Psoas muscle (tissue), 8 donors: ENCODE measurements at places on chromosomes 2 and 18.

DNA sequence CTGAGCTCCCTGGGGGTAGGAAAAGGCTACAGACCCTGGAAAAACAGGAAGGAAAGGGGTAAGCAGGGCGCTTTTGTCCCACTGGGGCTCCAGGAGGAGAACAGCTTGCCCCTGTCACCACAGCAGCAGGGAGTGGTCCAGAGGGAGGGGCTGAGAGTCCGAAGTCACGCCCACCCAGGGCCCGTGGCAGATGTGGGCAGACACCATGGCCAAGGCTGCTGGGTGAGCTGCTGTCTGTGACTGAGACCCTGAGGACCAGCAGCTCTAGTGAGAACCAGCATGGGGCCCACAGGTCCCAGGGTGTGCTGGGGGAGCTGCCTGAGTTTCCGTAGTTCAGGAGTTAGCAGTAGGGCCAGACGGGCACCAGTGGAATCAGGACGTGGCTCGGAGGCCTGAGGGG is 162.0 kb downstream of the SPP2 start:
- DNase-seq: no peak

DNA sequence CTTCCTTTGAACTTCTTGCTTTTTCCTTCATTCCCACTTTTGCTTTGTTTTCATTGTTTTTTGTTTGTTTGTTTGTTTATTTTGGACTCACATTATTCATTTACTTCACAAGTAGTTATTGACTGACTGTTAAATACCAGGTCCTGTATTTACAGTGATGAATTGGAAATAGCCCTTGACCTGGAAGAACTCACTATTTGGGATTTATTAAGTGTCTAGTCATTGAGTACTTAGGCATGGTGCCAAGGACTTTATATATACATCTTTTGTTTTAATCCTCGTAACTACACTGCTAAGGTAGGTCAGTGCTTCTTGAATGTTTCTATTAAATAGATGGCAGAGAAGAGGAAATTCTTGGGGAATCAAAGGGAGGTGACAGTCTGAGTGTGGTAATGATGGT is 11.1 kb downstream of the SPOPL start:
- DNase-seq: no peak

- no peak for DNase-seq
Measured at GRCh38 chr2:221342388-221342787, 229.7 kb downstream of the EPHA4 start.

DNA sequence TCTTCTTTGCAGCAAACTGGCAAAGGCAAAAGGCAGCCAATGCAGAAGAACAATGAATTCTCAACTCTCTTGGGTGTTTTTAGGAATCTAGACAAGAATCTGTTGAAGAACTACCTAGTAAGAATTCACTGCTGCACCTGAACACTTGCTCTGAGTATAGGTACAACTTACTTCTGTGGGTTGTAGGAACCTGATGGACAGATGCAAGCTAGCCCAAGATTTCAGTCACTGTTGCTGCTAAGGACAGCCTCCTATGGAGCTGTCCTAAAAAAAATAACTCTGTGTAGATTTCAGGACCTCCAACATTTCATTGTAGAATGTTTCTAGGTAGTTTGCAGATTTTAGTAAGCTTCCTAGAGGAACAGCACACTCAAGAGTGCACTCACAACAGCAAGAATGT is 363.5 kb downstream of the CBLN2 start:
- no peak for DNase-seq

- no peak for DNase-seq
Measured at GRCh38 chr2:226114436-226114835, 685.2 kb downstream of the IRS1 start.

GRCh38 chr2:1692342-1692741 is 52.0 kb downstream of the PXDN start:
- no peak for DNase-seq

GRCh38 chr2:63122921-63123320 is 72.3 kb downstream of the OTX1 start:
- DNase-seq: no peak

GRCh38 chr2:86672027-86672545 is 48.0 kb upstream of the RMND5A start:
- DNase-seq: no peak

DNA sequence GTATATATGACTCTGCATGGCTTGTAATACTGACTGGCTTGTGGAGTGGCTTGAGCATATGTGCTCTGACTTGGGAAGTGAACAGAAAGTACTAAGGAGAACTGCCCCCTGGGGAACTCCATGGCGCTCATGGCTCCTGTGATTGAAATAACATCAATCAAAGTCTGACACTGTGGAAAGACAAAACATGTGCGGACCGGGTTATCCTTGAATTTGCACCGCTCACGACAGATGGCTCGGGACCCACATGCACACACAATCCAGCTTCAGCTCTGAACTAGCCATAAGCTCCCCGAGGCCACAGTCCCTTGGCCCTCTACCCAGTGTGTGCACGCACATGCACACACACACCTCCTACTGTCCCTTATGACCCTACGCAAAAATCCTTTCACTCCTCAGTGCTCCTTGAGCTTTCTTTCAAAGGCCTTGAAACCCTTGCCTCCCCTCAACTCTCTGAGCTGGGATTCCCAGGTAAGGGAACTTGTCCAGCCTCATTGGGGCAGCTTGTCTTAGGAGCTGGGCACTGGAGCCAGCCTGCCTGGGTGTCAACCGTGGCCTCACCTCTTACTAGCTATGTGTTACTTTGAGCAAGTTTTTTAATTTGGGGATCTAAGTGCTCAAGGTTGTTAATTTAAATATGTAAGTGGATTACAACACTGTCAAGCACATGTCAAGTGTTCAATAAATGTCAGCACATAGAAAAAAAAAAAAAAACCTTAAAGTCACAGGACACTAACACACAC is 43.6 kb downstream of the MRPS5 start:
- DNase-seq: no peak

GRCh38 chr2:70012887-70013286 is 51.5 kb upstream of the ASPRV1 start:
- DNase-seq: no peak

DNA sequence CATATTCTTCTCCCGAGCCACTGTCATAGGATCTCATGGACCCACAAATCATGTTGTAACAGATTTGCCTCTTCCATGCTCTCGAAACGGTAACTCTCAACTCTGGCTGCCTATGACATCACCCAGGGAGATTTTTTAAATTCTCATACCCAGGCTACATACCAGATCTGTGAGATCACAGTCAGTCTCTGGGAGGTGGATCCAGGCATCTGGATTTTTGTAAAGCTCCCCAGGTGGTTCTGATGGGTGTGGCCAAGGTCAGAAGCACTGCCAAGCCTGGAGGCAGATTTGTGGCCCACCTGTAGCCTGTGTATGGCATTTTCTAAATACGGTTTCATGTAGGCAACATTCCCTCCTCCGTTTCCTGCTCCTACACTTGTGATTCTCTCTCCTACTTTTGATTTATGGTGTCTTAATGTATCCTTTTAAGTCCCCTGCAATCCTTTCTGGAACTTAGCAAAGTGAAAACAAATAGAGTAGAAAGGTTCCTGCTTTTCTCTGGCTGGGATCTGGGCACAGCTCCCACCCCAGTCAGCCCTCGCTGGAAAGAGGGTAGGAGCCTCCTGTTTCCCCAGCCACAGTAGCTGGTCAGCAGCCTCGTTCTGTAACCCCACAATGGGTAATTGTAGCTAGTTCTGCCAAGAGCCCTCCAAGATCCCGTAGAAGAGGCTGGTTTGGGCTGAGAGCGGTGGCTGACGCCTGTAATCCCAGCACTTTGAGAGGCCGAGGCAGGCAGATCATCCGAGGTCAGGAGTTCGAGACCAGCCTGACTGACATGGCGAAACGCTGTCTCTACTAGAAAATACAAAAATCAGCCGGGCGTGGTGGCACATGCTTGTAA is 96.2 kb downstream of the KLHL29 start:
- no peak for DNase-seq

- DNase-seq: no peak
Measured at GRCh38 chr2:160389875-160390274, 103.7 kb downstream of the RBMS1 start.

GRCh38 chr2:33518200-33518599 is 41.8 kb downstream of the RASGRP3 start:
- DNase-seq: no peak

DNA sequence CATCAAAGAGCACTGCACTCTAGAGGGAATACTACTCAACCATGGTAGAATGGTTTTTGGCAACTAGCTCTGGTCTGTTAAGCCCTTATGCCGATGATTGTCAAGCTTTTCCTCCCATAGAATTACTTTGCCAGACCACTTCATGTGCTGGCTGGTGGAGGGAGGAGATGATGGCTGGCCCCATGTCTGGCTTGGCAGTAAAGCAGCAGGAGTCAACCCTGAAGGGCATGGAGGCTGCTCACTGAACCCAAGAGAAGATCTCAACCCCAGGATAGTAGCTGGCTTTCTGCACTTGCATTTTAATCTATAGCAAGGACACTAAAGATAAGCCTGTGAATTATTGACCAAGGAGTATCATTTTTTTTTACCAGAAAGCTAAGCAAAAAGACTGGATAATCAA is 309.9 kb downstream of the PIEZO2 start:
- no peak for DNase-seq

- no peak for DNase-seq
Measured at GRCh38 chr18:11064106-11064505, 85.3 kb downstream of the PIEZO2 start.

- no peak for DNase-seq
Measured at GRCh38 chr2:66301767-66302140, 133.2 kb upstream of the MEIS1 start.

DNA sequence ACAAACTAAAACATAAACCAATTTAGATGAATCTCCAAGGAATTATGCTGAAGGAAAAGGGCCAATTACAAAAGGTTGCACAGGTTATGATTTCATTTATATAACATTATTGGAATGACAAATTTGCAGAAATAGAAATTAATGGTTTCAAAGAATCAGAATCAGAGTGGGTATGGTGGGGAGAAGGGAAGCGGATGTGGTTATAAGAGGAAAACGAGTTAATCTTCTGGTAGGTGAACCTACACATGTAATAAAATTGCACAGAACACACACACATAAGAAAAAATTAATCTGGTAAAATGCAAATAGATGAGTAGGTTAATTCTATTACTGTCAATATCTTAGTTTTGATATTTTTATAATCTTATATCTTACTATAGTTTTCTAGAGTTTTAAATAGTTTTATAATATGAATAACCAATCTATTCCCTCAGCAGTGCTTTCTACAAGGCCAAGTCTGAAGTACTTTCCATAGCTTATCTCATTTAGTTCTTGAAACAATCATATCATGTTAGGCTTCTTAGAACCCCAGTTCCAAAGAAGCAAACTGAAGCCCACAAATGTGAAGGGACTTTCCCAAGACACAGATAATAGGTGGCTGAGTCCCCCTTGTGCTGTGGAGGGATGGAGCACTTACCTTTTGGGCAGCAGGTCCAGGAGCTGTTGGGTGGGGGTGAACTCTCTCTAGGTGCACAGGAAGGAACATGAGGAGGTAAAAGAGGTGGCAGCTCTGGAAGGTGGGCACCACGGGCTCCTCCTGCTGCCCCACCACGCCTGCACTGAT is 31.5 kb downstream of the ZNF519 start:
- DNase-seq: no peak

- no peak for DNase-seq
Measured at GRCh38 chr2:187542123-187542522, 12.1 kb downstream of the TFPI start.

DNA sequence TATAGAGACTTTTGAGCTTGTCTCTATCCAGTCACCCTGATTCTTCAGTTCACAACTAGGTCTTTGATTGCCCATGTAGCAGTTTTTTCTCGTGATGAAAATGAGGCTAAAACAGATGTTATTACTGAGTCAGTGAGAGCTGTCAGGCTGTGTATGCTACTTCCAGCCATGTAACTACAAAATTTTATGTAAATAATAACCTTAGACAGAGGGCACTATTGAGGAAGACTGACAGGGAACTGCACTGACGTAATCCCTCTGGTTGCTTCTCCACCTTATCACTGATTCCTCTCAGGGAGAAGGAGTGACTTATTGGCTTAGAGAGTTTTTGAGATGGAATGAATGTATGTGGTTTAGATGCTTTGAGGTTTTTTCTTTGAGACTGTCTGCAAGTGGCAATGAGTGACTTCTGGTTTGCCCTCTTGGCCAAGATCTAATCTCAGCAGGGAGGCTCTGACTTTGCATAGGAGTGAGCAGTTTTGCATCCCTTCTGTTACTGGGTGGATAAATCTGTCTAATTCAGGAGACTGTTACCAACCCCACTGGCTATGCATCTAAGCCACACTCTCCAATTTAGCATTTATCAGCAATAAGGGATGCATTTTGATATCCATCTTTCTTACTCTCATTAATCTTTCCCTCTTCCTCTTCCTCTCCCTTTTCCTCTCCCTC is 555.2 kb upstream of the FANCL start:
- DNase-seq: no peak

GRCh38 chr2:102321941-102322719 is 10.8 kb downstream of the IL1RL1 start:
- no peak for DNase-seq

DNA sequence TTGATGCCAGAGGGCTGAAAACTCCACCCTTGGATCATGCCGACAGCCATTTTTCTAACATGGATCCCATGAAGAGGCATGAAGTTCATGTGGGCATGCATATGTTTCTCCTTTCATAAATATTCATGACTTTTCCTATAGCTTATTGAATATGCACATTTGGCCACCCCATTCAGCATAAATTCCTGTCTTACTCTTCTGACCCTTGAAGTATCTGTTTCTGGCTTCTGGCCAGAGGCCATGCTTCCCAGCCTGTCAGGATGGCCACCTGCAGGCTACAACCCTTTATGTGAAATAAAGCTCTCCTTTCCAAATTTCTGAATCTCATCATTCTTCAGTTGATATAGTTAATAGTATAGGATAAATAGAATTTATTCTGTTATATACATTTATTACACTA is 19.6 kb upstream of the MSTN start:
- no peak for DNase-seq

DNA sequence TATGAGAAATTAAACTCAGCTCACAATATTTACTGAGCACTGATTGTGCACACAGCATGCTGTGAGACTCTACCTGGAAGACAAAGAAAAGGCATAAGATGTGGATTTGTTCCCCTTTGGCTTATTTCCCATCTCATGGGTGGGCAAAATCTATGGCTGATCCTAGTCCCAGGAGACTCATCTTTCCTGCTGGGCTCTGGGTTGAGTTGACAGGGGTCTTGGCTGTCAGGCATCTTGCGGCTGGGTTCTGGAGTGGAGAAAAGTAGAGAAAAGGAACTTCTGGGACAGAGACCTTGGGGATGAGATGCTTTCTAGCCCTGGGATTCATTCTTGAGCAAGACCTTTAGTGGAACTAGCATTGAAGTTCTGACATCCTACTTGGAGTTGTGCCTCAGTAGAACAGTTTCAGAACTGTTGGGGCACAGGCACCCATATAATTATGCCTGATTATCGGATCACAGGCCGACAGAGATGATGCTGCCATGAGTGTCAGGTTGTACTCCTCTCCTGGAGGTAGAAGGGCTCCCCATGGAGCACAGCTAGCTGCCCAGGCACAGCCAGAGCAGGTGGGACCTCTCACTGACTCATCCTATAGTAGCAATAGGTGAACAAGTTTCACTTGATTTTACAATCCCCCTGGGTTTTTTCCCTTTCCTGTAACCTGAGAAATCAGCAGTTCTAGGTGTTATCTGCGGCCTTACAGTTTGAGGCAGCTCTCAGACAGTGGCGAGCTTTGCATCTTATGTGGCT is 260.9 kb downstream of the CYRIA start:
- no peak for DNase-seq

GRCh38 chr18:25066516-25066915 is 285.4 kb downstream of the ZNF521 start:
- DNase-seq: no peak
